ENCODE measurements at places on chromosomes 11 and 22.

- DNase-seq = no peak
These were observed 96.0 kb upstream of the PITPNB start for GRCh38 chr22:28015046-28015425.

GRCh38 chr11:75986966-75987365 is 172.0 kb downstream of the UVRAG start:
- no peak for DNase-seq

DNA sequence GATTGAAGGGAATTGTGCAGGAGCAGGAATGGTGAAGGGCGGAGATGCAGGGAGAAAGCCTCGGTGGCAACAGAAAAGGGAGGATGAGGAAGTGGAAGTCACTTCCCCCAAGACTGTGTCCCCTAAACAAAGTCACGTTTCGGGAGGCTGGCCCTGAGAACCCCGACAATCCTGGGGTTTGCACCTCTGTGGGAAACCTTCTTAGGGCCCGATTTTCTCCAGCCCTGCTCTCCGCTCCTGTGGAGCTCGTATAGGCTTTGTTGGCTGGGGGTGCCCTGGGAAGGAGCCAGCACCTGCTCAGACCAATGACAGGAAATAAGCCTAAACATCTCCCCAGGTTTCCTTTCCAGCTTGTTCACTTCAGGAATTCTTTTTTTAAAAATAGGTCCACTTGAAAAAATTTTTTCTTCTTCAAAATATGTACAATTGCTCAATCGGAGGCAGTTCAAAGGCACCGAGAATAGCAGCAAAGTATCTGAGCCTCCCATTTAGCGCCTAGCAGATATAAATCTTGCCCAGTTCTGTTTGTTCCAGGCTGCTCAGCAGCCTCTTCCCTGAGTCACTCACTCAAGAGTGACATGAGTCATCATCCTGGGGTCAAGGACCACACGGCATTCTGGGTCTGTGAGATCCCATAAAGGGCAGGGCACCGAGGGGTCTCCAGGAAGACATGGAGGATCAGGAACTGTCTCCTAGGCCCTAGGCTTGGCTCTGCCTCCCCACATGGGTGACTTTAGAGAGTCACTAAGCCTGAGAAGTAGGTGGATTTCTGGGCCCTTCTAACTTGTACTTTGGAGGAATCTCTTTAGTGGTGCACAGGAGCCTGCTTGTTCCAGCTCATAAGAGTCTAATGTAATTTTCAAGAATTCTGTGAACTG is 34.0 kb downstream of the IRAG1 start:
- DNase-seq = no peak

GRCh38 chr11:133821776-133822175 is 23.5 kb downstream of the SPATA19 start:
- DNase-seq = no peak

DNA sequence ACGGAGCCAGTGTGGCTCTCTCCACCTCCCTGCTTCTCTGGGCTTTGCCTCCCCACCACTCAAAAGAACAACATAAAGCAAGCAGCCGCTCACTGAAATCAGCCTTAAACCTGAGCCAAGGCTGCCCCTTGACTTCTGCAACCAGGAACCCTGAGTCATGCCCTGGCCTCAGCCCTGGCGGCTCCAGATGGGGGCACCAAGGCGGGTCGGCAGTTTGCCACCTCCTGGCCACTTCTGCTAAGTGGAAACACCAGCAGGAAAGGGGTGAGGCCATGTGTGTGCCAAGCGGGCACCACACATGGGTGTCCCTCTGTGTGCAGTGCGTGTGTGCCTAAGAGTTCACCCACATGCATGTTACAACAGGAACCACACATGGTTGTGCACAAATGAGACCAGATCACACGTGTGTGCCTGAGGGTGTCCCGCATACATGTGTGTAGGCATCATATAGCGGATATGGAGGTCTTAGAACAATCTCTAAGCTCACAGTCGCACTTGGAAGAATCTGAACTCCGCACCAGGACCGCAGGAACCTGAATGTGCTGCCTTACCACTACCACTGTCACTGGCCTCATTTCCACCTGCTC is 221.2 kb downstream of the MN1 start:
- no peak for DNase-seq

DNA sequence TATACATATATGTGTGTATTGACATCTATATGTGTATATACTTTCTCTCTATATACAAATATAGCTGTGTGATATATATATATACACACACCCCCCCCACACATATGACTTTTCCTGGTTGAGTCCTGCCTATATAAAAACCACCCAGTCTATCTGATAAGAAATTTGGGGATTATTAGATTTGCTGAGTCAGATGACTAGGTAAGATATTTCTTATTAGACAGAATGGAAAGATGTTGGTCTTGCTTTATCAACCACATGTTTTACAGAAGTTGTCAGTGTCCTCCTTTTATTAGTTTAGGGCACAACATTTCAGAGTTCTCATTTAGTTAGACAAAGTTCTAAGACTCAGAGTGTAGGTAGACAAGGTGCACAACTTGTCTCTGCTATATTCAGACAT is 953.3 kb downstream of the METTL15 start:
- DNase-seq = no peak

DNA sequence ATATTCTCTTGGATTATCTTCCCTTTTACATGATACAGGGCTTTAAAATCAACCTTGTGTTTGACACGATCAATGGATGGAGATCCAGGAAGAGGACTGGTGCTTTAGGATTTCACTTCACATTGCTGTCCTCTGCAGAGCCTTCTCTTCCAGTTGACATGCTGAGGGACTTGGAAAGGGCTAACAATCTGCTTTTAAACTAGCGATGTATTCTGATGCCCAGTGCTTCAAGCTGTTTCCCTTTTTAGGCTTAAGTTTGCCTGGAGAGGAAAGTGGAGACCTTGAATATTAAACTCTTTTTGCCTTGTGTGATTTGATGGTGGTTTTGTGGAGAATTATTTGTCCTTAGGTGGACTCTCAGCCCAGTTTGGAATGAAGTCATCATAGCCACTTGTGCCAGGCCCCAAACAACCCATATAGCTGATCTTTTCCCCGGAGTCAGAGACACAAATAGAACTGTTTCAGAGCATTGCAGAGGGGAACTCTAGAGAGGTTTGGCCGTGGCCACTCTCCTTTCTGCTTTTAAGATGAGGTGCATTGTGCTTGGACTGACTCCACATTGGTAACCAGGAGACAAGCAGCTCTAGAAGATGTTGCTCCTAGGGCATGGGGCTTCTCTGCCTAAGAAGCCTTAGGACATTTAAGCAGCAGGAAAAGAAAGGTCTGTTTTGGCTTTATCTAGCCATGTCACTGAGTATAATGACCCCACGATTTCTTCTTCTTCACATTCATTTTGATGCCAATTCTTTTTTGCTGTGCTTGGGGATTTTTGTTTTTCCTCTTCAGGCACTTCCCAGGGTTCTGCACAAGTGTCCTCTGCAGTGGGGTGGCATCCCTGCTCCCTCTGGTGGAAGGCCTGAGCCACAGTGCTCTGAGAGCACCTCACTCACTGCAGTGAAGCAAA is 152.8 kb downstream of the NCAM1 start:
- DNase-seq = no peak

GRCh38 chr11:110235966-110236365 is 60.4 kb downstream of the RDX start:
- no peak for DNase-seq

DNA sequence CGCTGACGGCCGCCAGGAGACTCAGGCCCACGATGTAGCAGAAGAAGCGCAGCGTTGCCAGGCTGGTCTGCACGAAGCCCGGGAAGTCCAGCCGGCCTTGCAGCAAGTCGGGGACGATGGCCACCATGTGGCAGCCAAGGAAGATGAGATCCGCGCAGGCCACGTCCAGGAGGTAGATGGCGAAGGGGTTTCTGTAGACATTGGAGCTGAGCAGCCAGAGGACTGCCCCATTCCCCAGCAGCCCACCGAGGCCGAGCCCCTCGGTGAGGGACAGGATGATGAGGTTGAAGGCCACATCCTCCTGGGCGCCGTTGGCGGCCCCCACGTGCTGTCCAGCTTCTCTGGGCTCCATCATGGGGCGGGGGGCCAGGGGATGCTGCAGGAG is 3.8 kb downstream of the MRGPRE start:
- no peak for DNase-seq
